Effector CD4-positive, alpha-beta T cell (primary cell): ENCODE measurements at places on chromosomes 5 and 9.

- no peak for DNase-seq
These were observed 161.1 kb upstream of the TBCA start for GRCh38 chr5:77937015-77937908.

DNA sequence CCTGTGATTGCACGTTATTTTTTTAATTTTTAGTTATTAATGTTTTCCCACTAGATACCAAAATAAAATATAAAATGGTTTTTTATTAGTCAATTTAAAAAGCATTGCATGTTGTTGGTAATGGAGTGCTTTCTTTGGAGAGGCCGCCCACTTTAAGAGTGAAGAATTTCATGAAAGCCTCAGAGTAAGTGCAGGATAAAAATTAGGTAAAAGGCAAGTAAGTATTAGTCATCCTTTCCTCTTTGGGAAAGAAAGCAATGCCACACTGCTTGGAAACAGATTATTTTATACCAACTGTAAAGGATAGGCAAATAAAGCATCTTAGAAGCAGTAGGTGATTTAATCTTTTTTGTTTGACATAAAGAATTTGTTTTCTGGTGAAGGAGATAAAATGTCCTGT is 62.9 kb downstream of the HSD17B4 start:
- DNase-seq: no peak

DNA sequence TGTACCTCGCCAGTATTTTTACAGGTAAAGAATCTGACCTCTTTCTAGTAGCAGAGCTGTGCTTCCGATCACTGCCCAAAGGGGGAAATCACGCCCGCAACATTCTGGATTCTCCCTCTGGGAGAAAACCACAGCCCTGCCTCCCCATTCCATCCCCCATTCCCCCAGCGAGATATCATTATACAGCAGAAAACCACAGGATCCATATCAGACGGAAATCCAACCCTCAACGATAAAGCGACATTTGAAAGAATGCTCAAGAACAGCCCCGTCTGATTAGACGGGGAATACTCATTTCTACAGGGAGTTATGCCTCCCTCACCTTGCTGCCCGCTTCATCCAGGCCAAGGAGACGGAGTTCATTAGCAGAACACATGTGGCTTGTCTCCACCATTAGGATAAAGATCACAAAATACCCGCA is 172.8 kb downstream of the COL23A1 start:
- DNase-seq: no peak

GRCh38 chr5:122022966-122023365 is 55.1 kb downstream of the LOX start:
- DNase-seq: no peak

- no peak for DNase-seq
These were observed 182.2 kb downstream of the TMC1 start for GRCh38 chr9:72703574-72703973.

DNA sequence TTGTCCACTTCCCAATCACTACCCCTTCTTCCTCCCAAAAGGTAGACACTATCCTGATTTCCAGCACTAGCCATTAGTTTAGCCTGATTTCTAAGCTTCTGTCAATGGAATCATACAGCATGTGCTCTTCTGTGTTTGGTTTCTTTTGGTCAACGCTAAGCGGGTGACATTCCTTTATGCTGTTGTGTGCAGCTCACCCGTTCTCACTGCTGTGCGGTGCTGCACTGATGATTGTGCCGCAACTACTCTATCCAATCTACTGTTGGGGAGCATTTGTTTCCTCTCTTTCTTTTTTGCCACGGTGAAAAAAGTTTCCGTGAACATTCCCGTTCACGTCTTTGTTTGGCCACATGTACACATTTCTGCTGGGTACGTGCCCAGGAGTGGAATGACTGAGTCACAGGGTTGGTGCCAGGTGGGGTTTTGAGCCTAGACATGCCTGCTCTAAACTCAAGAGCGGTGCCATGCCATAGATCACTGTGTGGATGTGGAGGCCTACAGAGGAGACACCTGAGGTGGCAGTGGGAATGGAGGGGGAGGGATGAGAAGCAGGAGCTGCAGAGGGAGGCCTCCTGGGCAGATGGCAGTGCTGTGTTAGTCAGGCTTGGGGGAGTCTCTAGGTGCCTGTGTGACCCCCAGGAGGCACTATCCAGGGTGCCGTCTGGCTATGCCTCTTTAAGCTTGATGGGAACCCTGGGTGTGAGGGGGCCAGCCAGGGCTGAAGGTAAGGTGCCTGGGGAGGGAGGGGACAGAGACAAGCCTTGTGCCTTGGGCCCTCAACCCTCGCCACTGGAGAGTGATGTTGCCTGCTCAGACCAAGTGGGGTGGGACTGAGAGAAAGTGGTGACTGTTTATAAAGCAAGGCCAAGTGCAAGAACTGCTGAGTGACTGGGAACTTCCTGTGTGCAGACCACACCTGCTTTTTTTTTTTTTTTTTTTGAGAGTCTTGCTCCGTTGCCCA is 11.4 kb upstream of the ANKRD33B start:
- DNase-seq: no peak

DNA sequence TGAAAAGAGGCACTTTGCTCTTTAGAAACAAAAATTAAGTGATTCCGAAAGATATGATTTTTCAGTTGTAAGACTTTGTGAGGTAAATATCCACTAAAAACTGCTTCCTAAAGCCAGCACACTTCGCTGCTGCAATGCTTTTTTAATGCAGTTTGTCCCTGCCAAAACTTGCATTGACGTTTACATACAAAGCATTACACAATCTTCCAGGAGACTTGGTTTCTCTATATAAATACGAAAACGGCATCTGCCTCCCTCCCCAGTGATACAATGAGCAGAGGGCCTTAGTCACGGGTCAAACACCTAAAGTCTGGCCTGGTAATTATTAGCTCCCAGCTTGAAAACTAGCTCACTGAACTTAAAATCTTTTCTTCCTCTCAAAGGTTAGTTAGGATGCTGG is 170.7 kb downstream of the TSSK1B start:
- no peak for DNase-seq

GRCh38 chr9:91185193-91185886 is 176.4 kb downstream of the AUH start:
- DNase-seq: no peak

GRCh38 chr9:92590377-92590776 is 54.6 kb upstream of the ECM2 start:
- no peak for DNase-seq

DNA sequence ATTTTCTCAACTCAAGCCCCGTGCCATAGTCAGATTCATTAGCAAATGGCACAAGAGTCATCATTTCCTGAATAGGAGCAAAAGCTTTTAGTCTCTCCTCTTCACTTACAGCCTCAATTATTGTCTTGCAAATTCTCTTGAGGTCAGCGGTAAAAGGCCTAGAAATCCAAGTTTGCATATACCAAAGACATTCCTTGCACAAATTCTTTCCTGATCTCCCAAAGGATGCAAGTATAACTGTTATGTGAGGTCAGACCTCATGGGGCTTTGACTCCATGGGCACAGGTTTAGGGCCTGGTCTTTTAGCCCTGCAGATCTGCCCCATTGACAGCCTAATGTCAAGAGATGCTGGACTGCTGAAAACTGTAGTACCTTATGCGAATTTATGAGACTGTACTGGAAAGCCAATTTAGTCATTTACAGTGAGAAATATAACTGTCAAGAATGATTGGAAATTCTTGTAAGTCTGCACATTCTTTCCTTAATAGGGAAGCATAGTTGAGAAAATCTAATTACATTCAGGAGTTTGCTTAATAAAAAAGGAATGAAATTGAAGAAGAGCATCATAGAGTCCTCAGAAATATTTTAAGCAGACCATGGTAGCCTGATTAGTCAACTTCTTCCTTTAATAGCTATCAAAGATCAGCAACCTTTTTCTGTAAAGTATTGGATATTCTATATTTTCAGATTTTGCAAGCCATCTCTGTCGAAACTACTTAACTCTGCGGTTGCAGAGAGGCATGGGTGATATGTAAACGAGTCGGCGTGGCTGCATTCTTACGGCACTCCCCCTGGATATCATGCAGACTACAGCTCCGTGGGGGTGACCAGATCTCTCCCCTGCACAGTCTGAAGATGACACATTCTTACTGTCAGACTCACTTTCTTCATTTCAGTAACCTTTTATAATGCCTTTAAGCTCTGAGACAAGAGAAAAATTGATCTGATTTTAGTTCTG is 45.2 kb downstream of the GCNT4 start:
- no peak for DNase-seq

DNA sequence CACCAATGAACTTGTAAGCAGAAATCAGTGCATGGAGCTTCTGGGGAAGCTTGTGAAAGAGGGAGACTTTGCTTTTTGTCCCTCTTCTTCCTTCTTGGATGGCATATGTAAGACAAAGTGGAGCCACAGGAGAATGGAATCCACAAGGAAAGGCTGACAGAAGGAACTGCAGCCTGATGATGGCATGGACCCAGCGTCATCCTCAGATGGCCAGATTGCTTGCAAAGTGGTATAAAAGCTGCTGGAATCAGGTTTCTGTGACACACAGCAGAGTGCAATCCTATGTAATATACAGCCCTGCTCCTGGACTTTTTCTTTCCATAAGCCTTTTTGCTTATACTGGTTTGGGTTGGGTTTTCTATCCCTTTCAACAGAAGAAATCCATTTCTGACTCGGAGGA is 31.4 kb upstream of the SPARC start:
- DNase-seq: no peak

GRCh38 chr9:127545196-127546124 is 66.6 kb upstream of the STXBP1 start:
- no peak for DNase-seq

DNA sequence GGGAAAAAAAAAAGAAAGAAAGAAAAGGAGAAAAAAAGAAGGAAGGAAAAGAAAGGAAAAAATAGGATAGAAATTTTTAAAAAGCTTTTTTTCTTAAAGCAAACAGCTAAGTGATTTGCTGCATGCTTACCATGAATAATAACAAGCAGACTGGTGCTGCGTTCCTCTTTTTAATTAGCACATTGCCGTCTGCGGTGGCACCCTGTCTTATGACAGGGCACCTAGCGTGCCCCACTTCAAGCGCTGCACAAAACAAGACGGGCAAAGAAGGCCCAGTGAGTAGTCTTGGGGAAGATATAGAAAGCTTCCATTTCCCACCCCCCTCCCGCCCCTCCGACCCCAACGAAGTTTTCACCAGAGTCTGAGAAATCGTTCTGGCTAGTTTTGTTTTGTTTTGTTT is 513.9 kb downstream of the ZNF608 start:
- DNase-seq: no peak

DNA sequence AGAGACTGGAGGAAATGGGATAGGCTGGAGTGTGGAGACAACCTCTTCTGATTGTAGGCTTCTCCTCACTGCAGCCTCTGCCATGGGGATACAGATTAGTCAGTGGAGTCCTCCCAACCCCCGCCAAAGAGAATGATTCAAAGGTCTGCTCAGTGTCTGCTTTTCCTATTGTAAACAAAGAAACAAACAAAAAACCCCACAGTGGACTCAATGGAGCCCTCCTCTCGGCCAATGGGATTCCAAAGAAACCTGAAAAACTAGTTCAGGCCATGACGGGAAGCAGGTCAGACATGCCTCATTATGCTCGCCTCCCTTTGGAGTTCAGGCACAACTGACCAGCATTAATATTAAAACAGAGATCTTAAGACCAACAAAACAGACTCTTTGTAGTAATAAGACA is 85.8 kb downstream of the SEC61B start:
- no peak for DNase-seq

GRCh38 chr5:115559524-115559923 is 14.9 kb upstream of the FEM1C start:
- DNase-seq: no peak

GRCh38 chr9:37353791-37354190 is 68.7 kb upstream of the GRHPR start:
- DNase-seq: no peak

DNA sequence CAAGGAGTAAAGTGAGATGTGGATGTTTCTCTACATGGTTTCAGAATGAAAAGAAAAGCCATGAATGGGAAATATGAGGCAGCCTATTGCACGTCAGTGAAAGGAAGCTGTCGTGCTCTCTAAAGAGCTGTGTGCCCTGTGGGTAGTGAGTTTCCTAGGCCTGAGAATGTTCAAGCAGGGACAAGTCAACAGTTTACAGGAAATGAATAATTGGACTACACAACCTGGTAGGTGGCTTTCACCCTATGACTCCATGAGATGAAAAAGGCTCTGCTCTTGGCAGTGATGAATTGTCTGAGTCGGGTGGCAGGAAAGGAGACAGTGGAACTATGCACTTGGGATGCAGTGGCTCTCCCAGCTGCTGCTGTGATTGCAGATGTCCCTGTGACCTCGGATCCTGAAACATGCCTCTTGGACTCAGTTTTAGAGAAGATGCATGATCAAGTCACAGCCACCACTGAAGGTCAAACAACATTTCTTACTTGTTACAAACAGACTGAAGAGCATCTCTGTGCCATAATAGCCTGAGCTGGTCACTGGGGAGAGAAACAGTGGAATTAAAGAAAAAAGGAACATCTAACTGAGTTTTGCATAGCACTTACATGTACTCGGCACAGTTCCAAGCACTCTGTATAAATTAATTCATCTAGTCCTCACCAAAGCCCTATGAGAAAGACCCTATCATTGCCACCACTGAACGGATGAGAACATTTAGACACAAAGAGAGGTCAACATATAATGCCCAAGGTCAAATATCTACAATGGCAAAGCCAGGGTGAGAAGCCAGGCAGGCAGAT is 293.7 kb downstream of the SPOCK1 start:
- no peak for DNase-seq

DNA sequence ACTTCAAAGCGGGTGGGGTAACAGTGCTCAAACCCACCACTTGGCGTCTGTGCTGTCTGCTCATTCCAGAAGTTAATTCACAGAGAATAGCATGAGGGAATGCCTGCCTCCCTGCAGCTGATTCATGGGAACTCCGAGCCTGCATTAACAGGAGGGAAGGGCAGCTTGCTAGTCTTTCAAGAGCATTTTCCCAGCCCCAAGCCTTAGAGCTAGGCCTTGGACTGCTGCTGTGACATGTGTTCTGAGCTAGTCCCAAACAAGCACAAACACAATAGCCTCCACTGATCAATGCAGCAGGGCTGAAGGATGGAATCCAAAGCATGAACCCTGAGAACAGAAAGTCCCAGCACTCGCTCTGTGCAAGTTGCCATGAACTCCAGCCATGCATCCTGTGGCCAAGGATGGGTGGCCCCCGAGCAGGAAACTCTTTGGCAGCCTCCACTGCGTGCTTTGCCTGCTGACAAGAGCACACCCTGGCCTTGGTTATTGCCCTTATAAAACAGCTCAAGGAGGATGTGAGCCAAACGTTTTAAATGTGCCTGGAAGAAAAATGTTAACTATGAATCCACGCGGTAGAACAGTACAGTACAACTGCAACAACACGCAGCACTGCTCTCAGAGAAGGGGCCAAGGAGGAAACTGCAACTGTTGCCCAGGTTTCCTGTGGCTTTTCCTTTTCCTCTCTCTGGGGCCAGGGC is 653.1 kb upstream of the KLF4 start:
- DNase-seq: no peak

DNA sequence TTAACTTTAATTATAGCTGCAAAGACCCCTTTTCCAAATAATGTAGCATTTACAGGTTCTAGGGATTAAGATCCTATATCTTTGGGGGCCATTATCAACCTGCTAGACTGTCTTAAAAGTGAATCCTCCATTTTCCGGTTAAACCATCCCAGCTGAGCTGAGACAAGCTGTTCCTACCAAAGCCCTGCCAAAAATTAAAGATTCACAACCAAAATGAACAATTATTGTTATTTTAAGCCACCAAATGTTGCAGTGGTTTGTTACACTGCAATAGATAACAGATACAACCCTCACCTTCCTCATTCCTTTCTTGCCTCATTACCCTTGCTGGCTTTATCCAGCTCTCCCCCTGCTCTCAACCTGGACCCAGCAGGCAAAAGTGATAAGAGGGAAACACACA is 343.4 kb downstream of the CDK5RAP2 start:
- DNase-seq: no peak
